ENCODE measurements at places on chromosomes 11 and 22.

DNA sequence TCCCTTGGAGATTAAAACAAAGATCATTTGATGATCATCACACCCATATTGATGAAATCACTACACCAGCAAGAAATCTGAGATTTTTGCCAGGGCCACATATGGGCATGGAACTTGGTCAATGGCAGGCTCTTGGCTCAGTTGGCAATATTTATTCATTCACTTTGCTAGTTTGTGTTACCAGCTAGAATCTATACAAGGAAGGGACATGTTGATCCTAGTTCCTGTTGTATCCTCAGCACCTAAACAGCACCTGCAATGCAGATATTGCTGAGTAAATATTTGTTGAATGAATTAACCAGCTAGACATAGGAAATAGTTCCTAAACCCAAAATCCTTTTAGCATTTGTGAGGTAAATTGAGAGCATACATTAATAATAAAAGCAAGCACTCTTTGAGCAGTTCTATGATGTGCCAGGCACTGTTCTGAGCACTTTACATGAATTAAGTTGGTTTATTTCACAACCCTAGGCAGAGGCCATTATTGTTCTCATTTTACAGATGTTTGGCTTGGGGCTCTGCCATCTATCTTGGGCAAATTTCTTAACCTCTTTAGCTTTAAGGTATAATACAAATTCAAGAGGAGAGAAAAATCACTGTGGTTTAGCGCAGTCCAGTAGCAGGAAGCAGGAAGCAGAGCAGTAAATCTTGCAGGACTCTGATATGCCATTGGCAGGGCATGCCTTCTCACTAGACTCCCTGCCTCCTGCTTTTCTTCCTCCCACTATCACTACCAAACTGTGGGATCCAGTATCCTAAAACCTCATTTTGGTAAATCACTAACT is 1.6 kb downstream of the TRIM68 start:
- DNase-seq: no peak

DNA sequence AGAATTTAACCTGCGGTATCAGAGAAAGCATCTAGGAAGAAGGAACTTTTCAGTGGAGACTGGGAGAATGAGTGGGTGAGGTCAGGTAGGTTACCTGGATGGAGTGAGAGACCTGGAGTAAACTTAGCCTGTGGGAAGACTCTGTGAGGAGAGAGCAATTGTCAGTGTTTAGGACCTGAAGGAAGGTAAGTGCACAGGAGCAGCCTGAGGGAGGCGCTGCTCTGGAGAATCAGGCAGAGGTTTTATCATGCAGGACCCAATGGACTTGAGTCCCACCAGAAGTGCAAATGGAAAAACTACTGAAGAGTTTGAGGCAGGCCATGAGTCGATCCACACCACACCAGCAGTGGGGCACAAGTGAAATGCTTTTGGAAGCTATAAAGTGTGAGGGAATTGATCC is 10.6 kb upstream of the IFTAP start:
- DNase-seq: no peak

DNA sequence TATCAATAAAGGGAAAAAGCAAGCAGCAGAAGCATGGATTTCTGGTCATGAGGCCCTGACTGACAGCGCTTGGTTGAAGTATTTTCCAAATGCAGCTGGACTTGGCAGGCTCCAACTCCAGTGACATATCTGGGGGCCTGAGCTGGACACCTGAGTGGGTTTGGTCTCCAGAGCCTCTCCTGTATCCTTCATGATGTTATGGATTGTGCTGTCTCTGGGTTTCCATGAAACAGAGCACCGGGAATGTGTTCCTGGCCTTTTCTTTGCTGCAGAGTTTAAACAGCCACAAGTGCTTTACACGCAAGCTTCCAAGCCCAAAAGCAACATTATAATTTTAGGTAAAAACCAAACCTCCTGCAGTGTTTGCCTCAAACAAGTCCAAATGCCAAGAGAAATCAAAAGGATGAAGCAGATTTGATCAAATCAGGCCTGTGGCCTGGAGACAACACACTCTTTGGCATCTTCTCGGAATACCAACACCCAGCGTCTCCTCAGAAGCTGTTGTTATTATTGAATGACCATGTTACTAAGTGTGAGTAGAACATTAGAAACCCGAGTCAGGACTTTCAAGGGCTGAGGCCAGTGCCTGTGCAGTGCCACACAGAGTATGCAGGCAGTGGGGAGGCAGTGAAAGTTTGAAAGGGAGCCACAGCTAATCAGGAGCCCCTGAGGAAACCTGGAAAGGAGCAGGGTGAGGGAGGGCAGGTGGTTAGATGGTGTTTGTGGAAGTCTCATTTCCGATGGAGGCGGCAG is 42.0 kb downstream of the ME3 start:
- no peak for DNase-seq

- DNase-seq: no peak
These were observed 6.1 kb upstream of the ASCL3 start for GRCh38 chr11:8948886-8949285.

- no peak for DNase-seq
These were observed 44.6 kb upstream of the PPARA start for GRCh38 chr22:46105494-46106278.

DNA sequence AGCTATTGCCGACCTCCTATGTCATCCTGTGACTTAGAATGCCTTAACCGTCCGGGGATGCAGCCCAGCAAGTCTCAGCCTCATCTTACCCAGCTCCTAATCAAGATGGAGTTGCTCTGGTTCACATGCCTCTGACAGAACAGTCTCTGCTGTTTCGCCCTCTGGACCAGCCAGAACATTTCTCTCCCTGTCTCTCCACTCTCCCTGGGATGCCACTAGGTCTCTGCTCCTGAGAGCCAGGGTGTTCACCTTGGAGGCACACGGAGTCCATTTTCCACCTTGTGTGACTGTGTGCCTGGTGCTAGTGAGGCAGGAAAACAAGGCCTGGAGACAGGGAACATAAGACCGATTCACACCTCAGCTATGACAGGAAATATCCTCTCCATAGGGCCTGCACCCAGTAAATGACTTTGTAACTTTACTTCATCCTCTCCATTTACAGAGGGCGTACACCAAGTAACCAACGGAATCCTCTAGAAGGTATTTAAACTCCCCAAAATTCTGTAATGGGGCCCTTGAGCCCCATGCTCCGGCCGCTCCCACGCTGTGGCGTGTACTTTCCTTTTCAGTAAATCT is 16.8 kb upstream of the B4GALNT4 start:
- DNase-seq: no peak

GRCh38 chr22:32765132-32765618 is 36.3 kb upstream of the TIMP3 start:
- DNase-seq: no peak

DNA sequence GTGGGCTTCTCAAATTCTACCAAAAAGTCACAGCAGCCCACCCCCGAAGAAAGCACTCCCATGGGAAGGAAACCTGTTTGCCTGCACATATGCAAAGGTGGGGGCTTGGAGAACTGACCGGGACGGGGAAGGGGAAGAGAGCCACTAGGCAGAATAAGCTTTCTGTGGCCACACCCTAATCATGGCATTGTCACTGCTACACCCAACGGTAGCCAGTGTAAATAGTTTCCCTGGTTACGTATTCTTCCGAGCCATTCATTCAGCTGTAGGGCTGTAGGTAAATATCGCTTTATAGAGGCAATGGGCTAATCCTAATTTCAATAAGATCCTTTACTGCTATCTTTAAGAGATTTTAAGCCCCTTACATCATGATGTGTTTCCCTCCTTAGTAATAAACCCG is 61.7 kb downstream of the PRDM11 start:
- DNase-seq: no peak

DNA sequence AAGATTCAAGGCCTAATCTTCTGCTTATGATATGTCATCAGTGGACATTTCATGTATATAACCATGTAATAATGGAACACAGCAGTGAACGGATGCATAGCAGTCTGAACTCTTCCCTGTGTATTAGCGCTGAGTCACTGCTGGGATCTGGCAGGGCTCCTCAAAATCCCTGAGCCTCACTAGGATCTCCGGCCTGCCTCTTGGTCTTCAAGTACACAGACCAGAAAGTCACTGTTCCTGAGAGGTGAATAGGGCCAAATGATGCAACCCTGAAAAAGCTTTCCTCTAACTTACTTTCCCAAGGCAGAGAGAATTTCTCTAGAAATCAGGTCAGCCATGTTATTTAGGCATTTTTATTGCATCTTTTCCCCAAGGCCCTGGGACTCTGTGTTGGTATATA is 35.0 kb downstream of the POU2AF1 start:
- DNase-seq: no peak

GRCh38 chr11:130527636-130528297 is 79.3 kb downstream of the ADAMTS15 start:
- DNase-seq: no peak

GRCh38 chr11:33691066-33691864 is 9.4 kb downstream of the C11orf91 start:
- no peak for DNase-seq

GRCh38 chr22:32348031-32348611 is 9.5 kb upstream of the RFPL3 start:
- DNase-seq: no peak

GRCh38 chr11:19595840-19596751 is 116.5 kb upstream of the NAV2 start:
- DNase-seq: no peak

DNA sequence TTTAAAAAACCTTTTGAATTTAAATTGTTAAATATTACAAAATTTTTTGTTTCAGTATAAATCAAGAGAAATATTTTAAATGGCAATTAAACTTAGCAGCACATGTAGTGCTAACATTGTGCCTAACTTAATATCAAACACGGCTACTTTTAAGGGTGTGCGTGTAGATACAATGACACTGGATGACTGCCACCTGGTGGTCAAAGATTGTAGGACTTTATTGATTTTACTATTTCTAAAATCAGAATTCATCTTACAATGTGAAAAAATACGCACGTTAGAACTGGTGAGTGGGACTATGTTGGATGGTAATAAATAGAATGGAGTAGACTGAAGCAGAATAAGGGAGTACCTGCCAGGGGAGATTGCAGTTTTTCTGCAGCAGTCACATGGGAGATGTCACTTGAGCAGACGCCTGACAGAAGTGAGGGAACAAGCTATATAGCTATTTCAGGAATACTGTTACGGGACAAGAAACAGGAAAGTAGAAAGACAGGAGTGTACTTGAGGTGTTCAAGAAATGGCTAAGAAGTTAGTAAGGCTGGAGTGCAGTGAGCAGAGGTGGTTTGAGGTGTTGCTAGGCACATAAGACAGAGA is 52.9 kb downstream of the UVRAG start:
- peak; percentile 23 for DNase-seq

DNA sequence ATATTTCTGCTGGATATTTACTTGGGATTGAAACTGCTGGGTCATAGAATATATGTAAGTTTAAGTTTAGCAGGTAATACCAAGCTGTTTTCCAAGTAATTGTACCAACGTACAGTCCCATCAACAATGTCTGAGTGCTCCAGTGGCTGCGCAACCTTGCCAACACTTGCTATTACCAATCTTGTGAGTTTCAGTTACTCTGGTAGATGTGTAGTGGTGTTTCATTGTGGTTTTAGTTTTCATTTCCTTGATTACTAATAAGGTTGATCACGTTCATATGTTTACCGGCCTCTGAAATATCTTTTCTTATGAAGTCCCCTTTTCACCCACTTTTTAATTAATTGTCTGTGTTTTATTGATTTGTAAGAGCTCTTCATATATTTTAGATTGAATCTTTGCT is 370.6 kb upstream of the CADM1 start:
- DNase-seq: no peak

All from stimulated activated CD8-positive, alpha-beta memory T cell treated with anti-CD3 and anti-CD28 coated beads, Interleukin-2, amount 100 ng/mL, for 1 hour (primary cell).